Type B pancreatic cell (in vitro differentiated cells): ENCODE measurements at places on chromosomes 1 and 21.

DNA sequence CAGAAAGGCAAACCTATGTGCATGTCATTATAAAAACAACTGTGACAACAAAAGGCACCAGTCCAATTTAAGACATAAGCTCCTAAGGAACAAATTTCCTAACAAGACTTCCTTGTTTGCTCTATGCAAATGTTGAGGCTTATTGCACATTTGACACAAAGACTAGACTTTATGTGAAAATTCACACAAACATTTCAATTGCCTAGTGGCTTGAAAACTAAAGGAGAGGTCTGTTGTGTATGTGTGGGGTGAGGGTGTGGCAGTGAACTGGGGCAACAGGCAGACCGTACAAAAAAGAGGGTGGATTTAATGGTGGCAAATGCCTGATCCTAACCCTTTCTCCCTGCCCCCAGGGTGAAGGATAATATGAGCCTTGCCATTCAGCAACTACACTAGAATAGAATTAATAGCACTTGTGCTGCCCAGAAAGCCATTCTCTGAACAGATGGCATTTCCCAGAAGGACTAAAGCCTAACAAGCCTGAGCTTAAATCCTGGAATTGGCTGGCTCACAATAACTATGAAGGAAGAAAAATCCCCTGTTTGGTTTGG is 73.9 kb downstream of the GLUL start:
- no peak for DNase-seq
- H3K36me3 ChIP-seq = no peaks in the 10 kb centered on the region
- H3K4me1 ChIP-seq = peaks cover 3% of the 10 kb centered on the region

DNA sequence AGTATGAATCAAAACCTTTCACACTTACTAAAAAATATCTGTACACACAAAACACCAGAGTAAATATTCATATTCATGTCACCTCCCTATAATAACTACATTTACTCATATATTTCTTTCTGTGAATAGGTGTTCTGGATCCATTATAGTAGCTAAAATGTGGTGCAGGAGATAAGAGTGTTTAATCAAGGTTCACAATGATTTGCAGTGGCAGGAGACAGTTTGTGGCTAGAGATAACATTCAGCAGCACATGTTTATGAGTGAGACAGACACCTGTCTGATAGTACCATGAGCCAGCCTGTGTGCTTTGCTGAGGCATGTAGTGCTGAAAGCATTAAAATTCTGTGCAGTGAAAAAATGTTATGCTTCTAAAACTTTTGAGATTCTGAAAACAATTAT is 410.3 kb downstream of the SRGAP2C start:
- H3K4me3 ChIP-seq = no peak overlapping the region
- no peaks in the 10 kb centered on the region for H3K4me1 ChIP-seq
- H3K36me3 ChIP-seq = no peaks in the 10 kb centered on the region
- H3K27ac ChIP-seq = no peak overlapping the region
- DNase-seq = no peak

DNA sequence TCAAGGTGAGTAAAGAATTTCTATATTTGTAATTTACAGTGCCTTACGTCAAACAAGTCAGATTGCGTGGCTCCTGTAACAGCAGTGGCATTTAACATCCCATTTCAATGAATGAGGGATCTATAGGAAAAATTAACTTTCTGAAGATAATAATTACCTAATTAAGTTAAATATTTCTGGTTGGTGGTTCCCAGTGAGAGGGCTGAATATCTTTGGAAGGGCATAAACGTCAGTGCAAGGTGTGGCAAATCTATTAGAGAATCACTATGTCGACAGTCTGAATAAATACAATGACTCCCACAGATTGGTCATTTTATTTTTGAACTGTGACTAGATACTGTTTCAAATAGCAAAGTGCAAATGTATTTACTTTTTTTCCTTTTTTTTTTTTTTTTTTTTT is 80.0 kb downstream of the S1PR1 start:
- H3K4me1 ChIP-seq = peaks cover 4% of the 10 kb centered on the region
- H3K27ac ChIP-seq = no peak overlapping the region
- DNase-seq = no peak
- H3K4me3 ChIP-seq = no peak overlapping the region
- H3K27me3 ChIP-seq = peaks cover 21% of the 10 kb centered on the region
- H3K36me3 ChIP-seq = no peaks in the 10 kb centered on the region

DNA sequence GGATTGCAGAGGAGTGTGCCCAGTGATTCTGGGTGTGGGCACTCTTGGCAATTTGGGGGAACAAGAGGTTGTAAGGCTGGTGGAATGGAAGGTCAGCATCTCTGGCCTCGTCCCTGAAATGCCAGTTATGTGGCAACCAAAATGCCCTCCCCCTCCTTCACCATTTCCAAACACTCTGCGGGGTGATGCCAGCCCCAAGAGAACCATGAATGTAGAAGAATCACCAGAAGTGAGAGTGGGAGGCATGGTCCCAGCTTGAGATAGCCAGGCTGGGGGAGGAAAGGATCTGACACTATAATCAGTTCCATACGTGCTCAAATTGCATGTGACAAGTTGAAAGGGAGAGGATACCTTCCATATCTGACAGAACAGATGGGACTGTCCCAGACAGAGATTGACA is 88.7 kb upstream of the EDN2 start:
- H3K4me1 ChIP-seq = no peaks in the 10 kb centered on the region
- DNase-seq = no peak
- peaks cover 34% of the 10 kb centered on the region for H3K27me3 ChIP-seq
- H3K36me3 ChIP-seq = no peaks in the 10 kb centered on the region

- H3K27me3 ChIP-seq = no peaks in the 10 kb centered on the region
- no peak overlapping the region for H3K4me3 ChIP-seq
- peaks cover 29% of the 10 kb centered on the region for H3K4me1 ChIP-seq
Observed at GRCh38 chr21:16573578-16573977, 843.8 kb downstream of the USP25 start.
